Breast epithelium (tissue), 4 donors: ENCODE measurements at places on chromosomes 1 and 21. TPM values are rescaled to one million over a fixed set of nuclear protein-coding genes. Genes with fewer than 3 reads are reported as not detected.

GRCh38 chr1:109167001-109167506, 46.7 kb upstream of the SARS1 start:
- DNase-seq = no peak
- no peaks in the 10 kb centered on the region for H3K36me3 ChIP-seq
- H3K27ac ChIP-seq = no peak overlapping the region
- H3K4me3 ChIP-seq = no peak overlapping the region

DNA sequence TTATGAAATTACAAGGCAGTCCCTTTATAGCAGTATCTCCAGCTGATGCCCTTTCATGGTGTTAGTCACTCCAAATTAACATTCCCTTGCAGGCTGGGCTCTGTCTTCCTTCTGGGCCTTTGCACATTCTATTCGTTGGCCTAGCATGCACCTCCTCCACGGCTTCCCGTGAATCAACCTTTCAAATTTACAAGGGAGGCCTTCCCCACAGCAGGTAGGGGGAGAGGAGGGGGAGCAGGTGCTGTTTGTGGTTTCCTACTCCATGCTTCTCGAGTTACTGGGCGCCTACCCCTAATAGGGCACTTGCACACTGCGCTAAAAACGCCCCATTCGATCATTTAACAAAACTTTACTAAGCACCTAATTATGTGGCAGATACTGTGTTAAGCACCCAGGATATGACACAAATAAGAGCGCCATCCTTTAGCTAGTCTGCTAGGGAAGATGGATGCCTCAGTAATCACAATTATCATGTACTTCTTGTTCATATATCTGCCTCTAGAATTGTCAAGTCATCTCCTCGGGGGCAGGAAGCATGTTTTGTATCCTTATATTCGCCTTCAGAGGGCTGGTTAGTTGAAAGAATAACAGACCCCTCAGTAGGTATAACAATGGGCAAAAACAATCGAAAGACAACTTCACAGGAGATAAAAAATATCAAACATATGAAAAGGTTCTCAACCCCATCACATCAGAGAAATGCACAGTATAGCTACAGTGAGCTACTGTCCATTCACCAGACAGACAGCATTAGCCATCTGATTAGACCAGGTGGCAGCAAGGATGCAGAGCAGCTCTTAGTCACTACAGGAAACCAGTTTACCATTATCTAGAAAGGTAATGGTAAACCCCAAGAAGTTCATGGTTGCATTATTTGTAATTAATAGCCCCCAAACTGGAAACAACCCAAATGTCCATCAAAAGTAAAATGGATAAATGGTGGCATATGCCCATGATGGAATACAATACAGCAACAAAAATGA, 1.7 kb upstream of the ADAR start:
- DNase-seq = no peak
- no peaks in the 10 kb centered on the region for H3K36me3 ChIP-seq
- H3K27me3 ChIP-seq = no peaks in the 10 kb centered on the region
- H3K4me3 ChIP-seq = no peak overlapping the region
- H3K27ac ChIP-seq = peak overlapping the region; percentile 98

Gene SLC45A1
- total RNA-seq = 1.9 TPM

Gene TBX15
- total RNA-seq = 5.9 TPM

GRCh38 chr1:92877081-92877711, 45.4 kb downstream of the RPL5 start:
- H3K27ac ChIP-seq = no peak overlapping the region
- no peaks in the 10 kb centered on the region for H3K27me3 ChIP-seq

Gene FAM110D
- 3.4 TPM for total RNA-seq

Gene CCDC17
- total RNA-seq = 4.5 TPM

GRCh38 chr1:14778898-14779865, 180.7 kb downstream of the KAZN start:
- H3K4me3 ChIP-seq = no peak overlapping the region
- no peak overlapping the region for H3K27ac ChIP-seq
- DNase-seq = no peak

DNA sequence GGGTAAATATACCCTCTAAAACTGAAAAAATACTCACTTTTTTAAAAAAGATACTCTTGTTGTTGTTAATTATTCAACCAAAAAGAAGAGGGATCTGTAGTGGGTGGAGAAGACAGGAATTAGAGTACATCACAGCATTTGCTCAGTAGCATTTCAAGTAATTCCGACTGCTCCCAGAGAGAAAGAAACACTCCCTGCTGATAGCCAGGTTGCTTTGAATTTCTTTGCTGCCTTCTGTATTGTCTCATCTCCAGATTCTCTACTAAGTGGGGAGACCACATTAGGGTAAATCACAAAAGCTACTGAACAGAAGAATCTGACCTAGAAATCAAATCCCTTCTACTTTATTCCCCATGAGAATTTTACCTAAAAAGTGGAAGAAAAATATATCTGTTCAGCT, 661.1 kb downstream of the BRINP3 start:
- H3K27me3 ChIP-seq = no peaks in the 10 kb centered on the region
- no peak overlapping the region for H3K4me3 ChIP-seq
- H3K36me3 ChIP-seq = peaks cover 4% of the 10 kb centered on the region
- H3K4me1 ChIP-seq = no peaks in the 10 kb centered on the region
- no peak overlapping the region for H3K27ac ChIP-seq

Gene FCMR
- 1.1 TPM for total RNA-seq

DNA sequence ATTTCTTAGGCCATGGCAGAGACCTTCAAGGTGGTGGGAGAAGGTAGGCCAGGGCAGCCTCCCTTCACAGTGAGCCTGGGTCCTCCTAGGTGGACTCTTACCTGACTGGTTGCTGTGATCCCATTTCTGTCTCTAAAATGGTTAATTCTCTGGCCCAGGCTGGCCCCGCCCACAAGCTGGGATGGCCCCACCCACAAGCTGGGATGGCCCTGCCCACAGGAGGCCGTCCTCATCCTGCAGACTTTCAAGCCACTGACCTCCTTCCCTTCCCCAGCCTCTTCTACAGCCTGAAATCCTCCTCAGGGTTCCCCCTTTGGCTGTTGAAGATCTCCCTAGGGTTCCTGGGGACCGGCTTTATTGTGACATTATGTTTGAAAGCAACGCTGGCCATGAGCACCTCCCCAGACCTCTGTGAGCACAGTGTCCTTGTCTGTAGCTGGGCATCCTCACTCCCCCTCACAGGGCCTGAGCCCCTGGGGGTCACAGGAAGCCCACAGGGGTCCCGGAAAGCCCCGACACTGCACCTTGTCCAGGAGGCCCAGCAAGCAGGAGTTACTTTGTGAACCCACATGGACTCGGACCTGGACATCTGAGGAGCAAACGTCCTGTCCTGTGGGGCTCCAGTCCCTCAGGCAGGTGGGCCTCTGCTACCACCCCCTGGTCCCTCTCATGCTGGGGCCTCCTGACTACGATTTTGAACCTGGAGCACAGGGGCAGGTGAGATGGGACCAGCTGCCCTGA, 621.7 kb downstream of the MATN1 start:
- H3K4me3 ChIP-seq = no peak overlapping the region
- no peaks in the 10 kb centered on the region for H3K27me3 ChIP-seq
- H3K36me3 ChIP-seq = no peaks in the 10 kb centered on the region
- no peak for DNase-seq
- H3K27ac ChIP-seq = no peak overlapping the region

GRCh38 chr1:108152782-108153222, 47.3 kb downstream of the SLC25A24 start:
- H3K27me3 ChIP-seq = no peaks in the 10 kb centered on the region
- no peak overlapping the region for H3K4me3 ChIP-seq
- no peak overlapping the region for H3K27ac ChIP-seq
- no peaks in the 10 kb centered on the region for H3K4me1 ChIP-seq
- no peaks in the 10 kb centered on the region for H3K36me3 ChIP-seq
- DNase-seq = no peak

GRCh38 chr1:156927215-156928042, 7.0 kb downstream of the LRRC71 start:
- no peak overlapping the region for H3K27ac ChIP-seq

Gene OSCP1
- 12.5 TPM for total RNA-seq

Gene PTPRF
- total RNA-seq = 109 TPM

Gene LCE2B
- not detected for total RNA-seq

Gene INSRR
- not detected for total RNA-seq

GRCh38 chr1:16468558-16468957, 28.0 kb downstream of the NECAP2 start:
- H3K4me3 ChIP-seq = no peak overlapping the region
- DNase-seq = no peak
- no peaks in the 10 kb centered on the region for H3K36me3 ChIP-seq
- H3K27ac ChIP-seq = no peak overlapping the region

Gene SLC9C2
- not detected for total RNA-seq

GRCh38 chr1:226634166-226634588, 85.6 kb downstream of the STUM start:
- H3K36me3 ChIP-seq = no peaks in the 10 kb centered on the region
- peaks cover 4% of the 10 kb centered on the region for H3K4me1 ChIP-seq
- H3K27ac ChIP-seq = peak overlapping the region; percentile 36
- H3K4me3 ChIP-seq = no peak overlapping the region
- no peaks in the 10 kb centered on the region for H3K27me3 ChIP-seq

GRCh38 chr1:13865851-13866250, 165.9 kb downstream of the PRDM2 start:
- H3K4me1 ChIP-seq = no peaks in the 10 kb centered on the region
- no peaks in the 10 kb centered on the region for H3K36me3 ChIP-seq
- no peaks in the 10 kb centered on the region for H3K27me3 ChIP-seq
- H3K4me3 ChIP-seq = no peak overlapping the region
- no peak overlapping the region for H3K27ac ChIP-seq

Gene RHD
- total RNA-seq = not detected

GRCh38 chr1:94514095-94514727, 27.3 kb downstream of the F3 start:
- H3K4me1 ChIP-seq = no peaks in the 10 kb centered on the region
- no peaks in the 10 kb centered on the region for H3K27me3 ChIP-seq
- no peak for DNase-seq
- H3K36me3 ChIP-seq = no peaks in the 10 kb centered on the region
